ENCODE measurements at places on chromosomes 5 and 9. TPM values are rescaled to one million over a fixed set of nuclear protein-coding genes. Genes with fewer than 3 reads are reported as not detected.

The MARCHF11 gene
- not detected for total RNA-seq

GRCh38 chr5:98663521-98663920 is 109.9 kb upstream of the RGMB start:
- no peak for DNase-seq

The PCDHA11 gene
- 2.9 TPM for total RNA-seq

- DNase-seq, result no peak
These were observed 9.4 kb upstream of the C5orf58 start for GRCh38 chr5:170223360-170223759.

GRCh38 chr9:91378695-91379127 is 17.0 kb upstream of the AUH start:
- no peak for DNase-seq

GRCh38 chr9:72424131-72424530 is 59.1 kb upstream of the ZFAND5 start:
- no peak for DNase-seq

DNA sequence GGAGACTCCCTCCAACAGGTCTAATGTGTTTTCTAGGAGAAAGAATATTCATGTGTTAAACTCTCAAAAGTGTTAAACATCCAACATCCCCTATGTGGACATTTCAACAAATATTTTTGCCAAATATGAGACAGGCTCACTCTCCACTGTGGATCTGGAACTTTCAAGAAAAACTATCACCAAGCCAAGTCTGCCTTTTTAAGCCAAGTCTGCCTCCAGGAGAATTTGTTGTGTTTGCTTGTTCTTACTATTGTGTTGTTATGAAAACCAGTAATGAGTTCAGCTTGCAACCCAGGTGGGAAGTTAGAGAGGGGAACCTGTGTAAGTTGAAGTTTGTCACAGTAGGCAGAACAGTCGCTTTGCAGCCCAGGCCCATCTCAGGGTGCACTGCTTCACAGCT is 228.1 kb downstream of the NFIB start:
- no peak for DNase-seq

DNA sequence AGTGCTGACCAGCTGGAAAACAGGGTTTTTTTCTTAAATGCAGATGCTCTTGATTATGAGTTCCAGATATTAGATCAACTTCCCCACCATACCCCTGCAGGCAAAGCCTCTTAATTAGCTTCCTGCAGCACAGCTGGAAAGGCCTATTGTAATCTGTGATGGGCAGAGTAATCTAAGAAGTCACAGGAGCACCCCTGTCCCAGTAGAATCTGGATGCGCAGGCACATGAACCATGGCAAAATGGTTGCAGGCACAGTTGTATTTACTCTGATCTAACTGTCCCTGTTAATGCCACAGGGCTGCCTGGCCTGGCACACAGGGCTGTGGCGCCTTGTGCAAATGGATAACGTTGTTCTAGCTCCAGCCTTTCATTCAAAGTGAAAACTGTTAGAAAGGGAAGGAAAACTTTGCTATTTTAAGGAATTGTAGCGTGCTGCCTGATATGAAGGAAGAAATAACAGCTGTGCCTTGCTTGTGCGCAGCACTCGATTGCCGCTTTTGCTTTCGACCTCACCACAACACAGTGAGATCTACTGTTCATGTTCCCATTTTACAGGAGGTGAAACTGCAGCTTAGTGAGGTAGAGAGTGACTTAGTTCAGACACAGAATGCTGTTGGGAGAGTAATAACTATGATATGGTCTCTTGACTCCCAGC is 2.3 kb downstream of the TGFBI start:
- DNase-seq, result no peak

DNA sequence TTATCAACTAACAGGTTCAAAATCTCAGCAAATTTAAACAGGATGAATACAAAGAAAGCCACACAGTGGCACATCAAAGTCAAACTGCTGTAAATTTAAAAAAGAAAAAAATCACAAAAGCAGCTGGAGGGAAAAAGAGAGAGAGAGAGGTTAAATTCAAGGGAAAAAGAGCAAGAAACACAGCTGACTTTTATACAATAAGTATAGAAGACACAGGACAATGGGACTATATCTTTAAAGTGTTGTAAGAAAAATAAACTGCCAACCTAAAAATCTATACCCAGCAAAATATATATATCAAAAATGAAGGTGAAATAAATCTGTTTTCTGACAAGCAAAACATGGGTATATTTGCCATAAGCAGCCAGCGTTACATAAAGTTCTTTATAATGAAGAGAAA is 261.5 kb downstream of the TLE1 start:
- DNase-seq, result no peak

- peak; percentile 43 for DNase-seq
These were observed 16.5 kb downstream of the ASS1 start for GRCh38 chr9:130461218-130461630.

DNA sequence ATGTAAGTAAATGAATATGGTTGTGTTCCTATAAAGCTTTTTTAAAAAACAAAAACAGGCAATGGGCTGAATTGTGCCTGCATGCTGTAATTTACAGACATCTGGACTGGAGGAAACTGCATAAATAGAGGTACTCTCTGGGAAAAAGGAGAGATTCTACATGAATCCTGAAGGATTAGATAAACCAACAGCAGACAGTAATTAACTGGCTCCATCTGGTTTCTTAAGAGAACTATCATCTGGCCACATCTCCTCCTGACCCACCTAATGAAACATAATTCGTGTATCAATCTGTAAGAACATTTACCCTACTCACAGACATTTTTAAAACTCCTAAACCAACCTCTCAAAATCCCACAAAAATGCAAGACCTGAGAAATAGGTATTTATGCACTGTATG is 528.1 kb upstream of the ST8SIA4 start:
- DNase-seq, result no peak

The MAMDC4 gene
- total RNA-seq, result 38.6 TPM

GRCh38 chr9:92986176-92987119 is 39.1 kb downstream of the FGD3 start:
- DNase-seq, result no peak
